WTC11 (cell line): ENCODE measurements at places on chromosomes 2 and 18.

GRCh38 chr2:71671895-71672825 lies 218.8 kb downstream of the DYSF start:
- H3K36me3 ChIP-seq, result peaks cover 8% of the 10 kb centered on the region; the same call in 1 of the 2 replicates
- H3K27me3 ChIP-seq, result no peaks in the 10 kb centered on the region
- H3K4me1 ChIP-seq, result no peaks in the 10 kb centered on the region
- peak; percentile 62 for DNase-seq
- no peak overlapping the region for H3K4me3 ChIP-seq

DNA sequence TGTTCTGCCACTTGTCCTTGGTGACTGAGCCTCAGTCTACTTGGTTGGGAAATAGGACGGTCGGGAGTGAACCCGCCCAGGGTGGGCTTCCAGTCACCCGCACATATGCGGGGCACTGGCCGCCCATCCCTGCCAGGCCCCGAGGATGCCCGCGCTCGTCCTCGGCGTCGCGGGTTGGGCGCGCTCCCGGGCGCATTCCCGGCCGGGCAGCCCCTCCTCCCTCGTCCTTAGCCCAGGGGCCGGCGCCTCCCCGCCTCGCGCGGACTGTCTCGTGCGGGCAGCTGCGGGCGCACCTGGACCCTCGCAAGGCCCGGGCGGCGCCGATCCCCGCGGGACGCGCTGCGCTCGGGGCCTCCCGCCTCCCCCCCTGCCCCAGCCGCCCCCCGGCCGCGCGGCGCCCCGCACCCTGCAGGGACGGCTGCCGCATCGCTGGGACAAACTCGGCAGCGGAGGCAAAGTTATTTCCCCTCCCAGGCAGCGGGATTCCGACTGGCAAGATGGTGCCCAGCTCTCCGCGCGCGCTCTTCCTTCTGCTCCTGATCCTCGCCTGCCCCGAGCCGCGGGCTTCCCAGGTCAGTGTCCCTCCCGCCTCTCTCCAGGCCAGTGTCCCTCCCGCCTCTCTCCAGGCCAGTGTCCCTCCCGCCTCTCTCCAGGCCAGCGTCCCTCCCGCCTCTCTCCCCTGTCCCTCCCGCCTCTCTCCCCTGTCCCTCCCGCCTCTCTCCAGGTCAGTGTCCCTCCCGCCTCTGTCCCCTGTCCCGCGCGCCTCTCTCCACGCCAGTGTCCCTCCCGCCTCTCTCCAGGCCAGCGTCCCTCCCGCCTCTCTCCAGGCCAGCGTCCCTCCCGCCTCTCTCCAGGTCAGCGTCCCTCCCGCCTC lies at the start of gene FBLN7:
FBLN7 (plus strand) TSS at position 227 of the 874 bp plus-strand sequence; CDS start at position 498, 271 bp downstream.
- H3K27ac ChIP-seq, result no peak within 1 kb of the TSS
- DNase-seq, result peak; percentile 39
- peaks cover 15% of the 10 kb centered on the region for H3K4me1 ChIP-seq

DNA sequence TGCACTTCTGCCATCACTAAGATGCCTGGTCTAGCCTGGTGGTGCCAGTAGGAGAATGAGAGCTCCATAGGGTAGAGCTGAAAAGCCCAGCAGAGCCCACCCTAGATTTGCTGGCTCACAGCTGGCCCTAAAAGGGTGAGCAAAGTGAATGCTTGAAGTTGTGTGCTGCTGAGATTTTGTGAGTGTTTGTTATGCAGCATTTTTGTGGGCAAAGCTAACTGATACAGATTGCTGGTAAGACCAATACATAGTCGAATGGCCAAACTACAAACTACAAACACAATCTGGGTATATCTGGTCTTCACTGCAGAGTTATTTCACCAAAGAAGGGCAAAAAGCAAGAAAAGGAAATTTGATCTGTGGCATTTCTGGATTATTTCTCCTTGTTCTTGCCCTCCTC lies 7.1 kb upstream of the AGAP1 start:
- H3K36me3 ChIP-seq, result no peaks in the 10 kb centered on the region
- peaks cover 7% of the 10 kb centered on the region for H3K27me3 ChIP-seq
- H3K4me1 ChIP-seq, result no peaks in the 10 kb centered on the region
- no peak overlapping the region for H3K4me3 ChIP-seq
- DNase-seq, result no peak
- H3K27ac ChIP-seq, result no peak overlapping the region

- no peaks in the 10 kb centered on the region for H3K4me1 ChIP-seq
- H3K27me3 ChIP-seq, result no peaks in the 10 kb centered on the region
- no peak overlapping the region for H3K4me3 ChIP-seq
- no peak for DNase-seq
- H3K27ac ChIP-seq, result no peak overlapping the region
- no peaks in the 10 kb centered on the region for H3K36me3 ChIP-seq
These were observed 125.2 kb upstream of the LYPD6 start for GRCh38 chr2:149205143-149205542.

DNA sequence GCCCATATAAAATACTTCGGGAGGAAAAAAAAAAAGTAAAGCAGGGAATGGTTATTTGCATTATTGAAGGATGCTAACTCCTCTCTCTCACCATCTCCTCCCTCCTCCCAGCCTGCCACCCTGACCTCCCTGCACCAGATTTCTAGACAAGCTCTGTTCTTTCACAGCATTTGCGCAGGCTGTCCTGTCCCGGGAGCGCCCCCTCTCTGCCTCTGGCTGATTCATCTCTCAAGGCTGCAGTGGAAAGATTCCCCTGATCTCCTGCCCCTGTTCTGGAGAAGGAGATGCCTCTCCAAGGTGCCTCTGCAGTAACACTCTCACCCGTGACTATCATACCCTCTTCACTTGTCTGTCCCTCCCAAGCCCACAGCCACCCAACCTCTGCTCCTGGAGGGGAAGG lies 38.5 kb downstream of the COL4A4 start:
- peaks cover 9% of the 10 kb centered on the region for H3K4me1 ChIP-seq
- H3K36me3 ChIP-seq, result no peaks in the 10 kb centered on the region
- no peak overlapping the region for H3K27ac ChIP-seq
- H3K27me3 ChIP-seq, result no peaks in the 10 kb centered on the region
- peak; percentile 65 for DNase-seq

- H3K4me3 ChIP-seq, result no peak overlapping the region
- no peak for DNase-seq
- H3K27me3 ChIP-seq, result no peaks in the 10 kb centered on the region
- H3K4me1 ChIP-seq, result peaks cover 38% of the 10 kb centered on the region
- no peaks in the 10 kb centered on the region for H3K36me3 ChIP-seq
- H3K27ac ChIP-seq, result no peak overlapping the region
These were observed 134.1 kb upstream of the ITGB6 start for GRCh38 chr2:160334028-160334741.

DNA sequence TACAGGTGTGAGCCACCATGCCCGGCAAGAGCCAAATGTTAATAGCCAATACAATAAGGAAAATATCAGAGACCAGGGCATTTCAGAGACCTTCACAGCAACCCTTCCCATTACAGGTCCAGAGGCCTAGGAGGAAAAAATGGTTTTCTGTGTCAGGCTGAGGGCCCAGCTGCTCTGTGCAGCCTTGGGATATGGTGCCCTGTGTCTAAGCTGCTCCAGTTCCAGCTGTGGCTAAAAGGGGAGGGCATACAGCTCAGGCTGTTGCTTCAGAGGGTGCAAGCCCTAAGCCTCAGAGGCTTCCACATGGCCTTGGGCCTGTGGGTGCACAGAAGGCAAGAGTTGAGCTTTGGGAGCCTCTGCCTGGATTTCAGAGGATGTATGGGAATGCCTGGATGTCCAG lies 20.1 kb upstream of the CCDC195 start:
- no peak overlapping the region for H3K4me3 ChIP-seq
- no peak overlapping the region for H3K27ac ChIP-seq
- peaks cover 27% of the 10 kb centered on the region for H3K36me3 ChIP-seq
- no peaks in the 10 kb centered on the region; the same call in 1 of the 2 replicates for H3K27me3 ChIP-seq
- H3K4me1 ChIP-seq, result no peaks in the 10 kb centered on the region

DNA sequence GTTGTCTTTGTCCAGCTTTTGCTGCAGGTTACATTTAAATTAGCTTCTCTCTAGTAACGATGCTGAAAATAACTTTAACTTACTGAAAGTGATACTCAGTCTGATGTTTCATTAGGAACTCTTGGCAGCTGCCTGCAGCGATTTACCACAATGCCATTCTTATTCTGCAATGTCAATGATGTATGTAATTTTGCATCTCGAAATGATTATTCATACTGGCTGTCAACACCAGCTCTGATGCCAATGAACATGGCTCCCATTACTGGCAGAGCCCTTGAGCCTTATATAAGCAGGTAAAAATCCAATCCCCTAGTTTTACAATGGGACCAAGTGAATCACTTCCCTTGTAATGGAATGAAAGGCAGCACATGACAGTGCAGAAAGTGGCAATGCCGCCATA lies 16.3 kb upstream of the MFF start:
- no peak for DNase-seq
- H3K27ac ChIP-seq, result no peak overlapping the region; the same call in 1 of the 2 replicates
- no peaks in the 10 kb centered on the region for H3K27me3 ChIP-seq
- peaks cover 9% of the 10 kb centered on the region for H3K4me1 ChIP-seq
- no peaks in the 10 kb centered on the region for H3K36me3 ChIP-seq

- H3K27ac ChIP-seq, result no peak overlapping the region
- no peaks in the 10 kb centered on the region for H3K27me3 ChIP-seq
- 0 out of 2 replicates have a peak, but pooled peaks cover 3% of the 10 kb centered on the region for H3K36me3 ChIP-seq
- no peak for DNase-seq
These were observed 23.5 kb downstream of the NCK2 start for GRCh38 chr2:105768176-105768575.

GRCh38 chr2:28356095-28356911 lies 36.4 kb upstream of the FOSL2 start:
- H3K4me1 ChIP-seq, result peaks cover 9% of the 10 kb centered on the region
- DNase-seq, result no peak
- H3K27ac ChIP-seq, result no peak overlapping the region
- H3K27me3 ChIP-seq, result no peaks in the 10 kb centered on the region

GRCh38 chr2:126303113-126303512 lies 352.8 kb upstream of the GYPC start:
- H3K4me1 ChIP-seq, result 0 out of 2 replicates have a peak, but pooled peaks cover 2% of the 10 kb centered on the region
- peaks cover 9% of the 10 kb centered on the region for H3K27me3 ChIP-seq
- no peak overlapping the region for H3K27ac ChIP-seq

DNA sequence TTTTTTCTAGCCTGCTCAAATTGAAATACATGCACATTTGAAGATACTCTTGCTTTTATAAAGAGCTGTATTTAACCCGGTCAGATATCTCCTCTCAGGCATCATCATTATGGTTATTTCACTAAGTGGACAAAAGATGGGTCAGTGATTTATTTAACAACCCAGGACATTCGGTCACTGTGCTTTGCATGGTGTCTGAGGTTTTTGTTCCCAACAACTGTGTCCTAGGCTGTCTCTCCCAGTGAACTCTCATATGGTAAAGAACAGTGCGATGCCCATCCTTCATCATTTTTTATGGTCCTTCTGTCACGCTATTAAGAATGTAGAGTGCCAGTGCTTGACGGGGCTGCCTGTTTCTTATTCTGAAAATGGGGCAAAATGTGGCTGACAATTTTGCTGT lies 372.4 kb downstream of the PTPRM start:
- 0 out of 2 replicates have a peak, but pooled peaks cover 3% of the 10 kb centered on the region for H3K4me1 ChIP-seq
- DNase-seq, result no peak
- H3K27me3 ChIP-seq, result no peaks in the 10 kb centered on the region
- H3K36me3 ChIP-seq, result no peaks in the 10 kb centered on the region
- H3K4me3 ChIP-seq, result no peak overlapping the region

DNA sequence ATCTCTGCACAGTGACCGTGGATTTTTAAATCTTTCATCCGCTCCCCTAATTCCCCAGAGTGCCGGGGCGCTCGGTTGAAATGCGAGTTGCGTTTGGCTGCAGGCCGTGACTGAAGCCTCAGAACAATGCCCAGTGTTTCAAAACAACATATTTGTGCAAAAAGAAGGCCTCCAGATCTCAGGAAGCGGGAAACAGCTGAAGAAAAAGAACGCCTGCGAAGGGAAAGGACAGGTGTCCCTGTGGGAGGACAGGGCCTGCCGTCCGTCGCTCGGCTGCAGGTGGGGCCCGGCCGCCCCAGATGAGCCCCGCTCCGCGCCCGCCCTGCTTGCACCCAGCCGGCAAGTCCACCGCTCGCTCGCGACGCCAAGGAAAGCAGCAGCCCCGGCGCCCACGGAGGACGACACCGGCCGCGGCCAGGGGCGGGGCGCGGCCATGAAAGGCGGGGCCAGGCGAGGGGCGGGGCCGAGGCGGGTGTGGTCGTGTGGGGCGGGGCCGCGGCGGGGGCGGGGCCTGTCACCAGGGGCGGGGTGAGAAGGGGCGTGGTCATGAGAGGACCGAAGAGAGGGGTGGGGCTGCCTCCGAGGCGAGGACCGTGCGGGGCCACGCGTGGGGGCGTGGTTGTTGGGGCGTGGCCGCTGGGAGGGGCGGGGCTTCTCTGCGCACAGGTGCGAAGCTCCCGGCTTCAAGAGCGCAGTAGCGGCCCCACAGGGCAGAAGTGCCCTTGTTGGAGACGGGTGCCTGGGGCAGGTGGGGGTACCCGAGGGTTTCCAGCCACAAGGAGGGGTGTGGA lies 17.6 kb upstream of the BOK start:
- peak overlapping the region; percentile 81 for H3K4me3 ChIP-seq
- peaks cover 42% of the 10 kb centered on the region for H3K27me3 ChIP-seq
- no peak overlapping the region for H3K27ac ChIP-seq
- H3K4me1 ChIP-seq, result peaks cover 4% of the 10 kb centered on the region

GRCh38 chr18:9831036-9831722 lies 54.6 kb upstream of the TXNDC2 start:
- H3K4me1 ChIP-seq, result peaks cover 30% of the 10 kb centered on the region
- H3K4me3 ChIP-seq, result no peak overlapping the region
- H3K27me3 ChIP-seq, result no peaks in the 10 kb centered on the region
- H3K36me3 ChIP-seq, result peaks cover 4% of the 10 kb centered on the region
- DNase-seq, result no peak

- H3K27ac ChIP-seq, result no peak overlapping the region
- H3K4me3 ChIP-seq, result no peak overlapping the region
- no peaks in the 10 kb centered on the region for H3K27me3 ChIP-seq
- peaks cover 35% of the 10 kb centered on the region for H3K4me1 ChIP-seq
These were observed 44.0 kb downstream of the CPO start for GRCh38 chr2:206983161-206983859.

GRCh38 chr2:172094294-172095145 lies 8.2 kb downstream of the DLX2 start:
- peaks cover 100% of the 10 kb centered on the region for H3K27me3 ChIP-seq
- H3K36me3 ChIP-seq, result no peaks in the 10 kb centered on the region
- H3K4me1 ChIP-seq, result peaks cover 61% of the 10 kb centered on the region
- no peak overlapping the region for H3K27ac ChIP-seq
- DNase-seq, result peak; percentile 44

DNA sequence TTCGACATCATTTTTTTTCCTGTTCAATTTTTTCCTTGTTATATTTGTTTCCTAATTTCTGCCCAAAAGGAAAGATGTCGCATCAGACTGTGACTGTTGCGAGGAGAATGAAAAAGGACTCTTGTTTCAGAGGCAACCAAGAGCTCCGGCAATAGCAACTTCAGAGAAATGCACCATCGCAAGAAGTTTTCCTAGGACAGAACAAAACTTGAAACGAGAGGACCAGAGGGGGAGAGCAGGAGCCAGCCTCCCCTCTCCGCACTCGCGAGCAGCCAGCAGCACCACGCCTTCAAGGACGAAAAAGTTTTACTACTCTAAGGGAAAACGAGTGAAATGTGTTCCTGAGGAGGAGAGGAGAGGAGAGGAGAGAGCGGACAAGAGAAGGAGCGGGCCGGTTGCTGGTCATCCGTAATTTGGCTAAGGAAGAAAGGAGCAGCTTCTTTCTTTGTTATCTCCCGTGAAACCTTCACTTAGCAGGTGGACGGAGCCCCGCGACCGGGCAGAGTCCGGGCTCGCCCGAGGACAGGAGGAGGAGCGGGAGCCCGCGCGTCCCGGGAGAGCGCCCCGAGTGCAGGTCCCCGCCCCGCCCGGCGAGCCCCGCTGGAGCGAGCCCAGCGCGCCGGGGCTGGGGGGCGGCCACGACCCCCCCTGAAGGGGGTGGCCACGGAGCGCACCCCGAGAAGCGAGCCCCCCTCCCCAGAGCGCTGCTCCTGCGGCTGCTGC lies 744 bp downstream of the POU3F3 start:
- no peaks in the 10 kb centered on the region for H3K36me3 ChIP-seq
- DNase-seq, result no peak
- peaks cover 85% of the 10 kb centered on the region for H3K27me3 ChIP-seq
- H3K4me3 ChIP-seq, result peak overlapping the region; percentile 86
- H3K27ac ChIP-seq, result no peak overlapping the region

- H3K4me3 ChIP-seq, result no peak overlapping the region
- DNase-seq, result no peak
- no peak overlapping the region; the same call in 1 of the 2 replicates for H3K27ac ChIP-seq
- H3K4me1 ChIP-seq, result peaks cover 31% of the 10 kb centered on the region
These were observed 3.0 kb downstream of the SH2D6 start for GRCh38 chr2:85421260-85422071.
